ENCODE measurements at places on chromosomes 7 and 10. TPM values are rescaled to one million over a fixed set of nuclear protein-coding genes. Genes with fewer than 3 reads are reported as not detected.

CTAGE6 gene
- not detected for total RNA-seq

CYP2C19 gene
- total RNA-seq = not detected

AGBL3 gene
- 1.9 TPM for total RNA-seq

ZNF33A gene
- total RNA-seq = 21.2 TPM

CNPY1 gene
- not detected for total RNA-seq

All from HCT116 (cell line).